ENCODE measurements at places on chromosomes 6 and 20. TPM values are rescaled to one million over a fixed set of nuclear protein-coding genes. Genes with fewer than 3 reads are reported as not detected.

- no peak for DNase-seq
These were observed 113.4 kb upstream of the AKIRIN2 start for GRCh38 chr6:87815449-87815848.

GRCh38 chr6:101108286-101108685 lies 227.2 kb upstream of the ASCC3 start:
- no peak for DNase-seq

Gene PNPLA1
- not detected for total RNA-seq

GRCh38 chr20:61253640-61254511 lies 1.8 kb downstream of the CDH4 start:
- no peak for DNase-seq

Gene TBXT
- total RNA-seq, result not detected

- DNase-seq, result no peak
These were observed 43.8 kb upstream of the DYNLRB1 start for GRCh38 chr20:34472246-34472925.

Gene BNIP5
- total RNA-seq, result not detected

GRCh38 chr6:100203400-100203799 lies 209.4 kb upstream of the MCHR2 start:
- no peak for DNase-seq

Gene DNAH8
- total RNA-seq, result under 0.01 TPM
